Daoy (cell line): ENCODE measurements at places on chromosomes 12 and 14. TPM values are rescaled to one million over a fixed set of nuclear protein-coding genes. Genes with fewer than 3 reads are reported as not detected.

Gene LALBA
- not detected in 2 replicates for total RNA-seq

Gene SCN8A
- total RNA-seq: 1.0 and 3.0 TPM in 2 replicates

Gene SLC38A4
- 0.23 and 0.36 TPM in 2 replicates for total RNA-seq

GRCh38 chr12:47356129-47356700 is 276.5 kb upstream of the AMIGO2 start:
- DNase-seq: no peak

DNA sequence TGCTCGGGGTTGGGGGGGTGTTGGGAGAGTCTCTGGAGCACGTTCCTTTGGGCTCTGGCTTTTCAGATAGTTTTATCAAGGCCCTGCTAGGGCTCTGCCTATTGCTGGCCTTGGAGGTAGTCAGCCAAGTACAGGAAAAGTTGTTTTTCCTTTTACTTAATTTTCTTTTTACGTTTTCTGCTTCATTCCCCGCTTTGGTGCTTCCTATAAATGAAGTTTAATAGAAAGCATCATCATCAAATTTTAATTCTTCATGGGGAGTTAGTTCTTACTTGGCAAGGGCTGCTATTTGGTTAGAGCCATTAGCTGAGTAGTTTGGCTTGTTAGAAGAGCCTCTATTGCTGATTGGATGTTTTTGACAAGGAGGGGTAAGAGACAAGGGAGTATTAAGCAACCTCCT is 15.1 kb upstream of the ADAM21 start:
- DNase-seq: no peak

Gene MYF6
- total RNA-seq: not detected in 2 replicates

DNA sequence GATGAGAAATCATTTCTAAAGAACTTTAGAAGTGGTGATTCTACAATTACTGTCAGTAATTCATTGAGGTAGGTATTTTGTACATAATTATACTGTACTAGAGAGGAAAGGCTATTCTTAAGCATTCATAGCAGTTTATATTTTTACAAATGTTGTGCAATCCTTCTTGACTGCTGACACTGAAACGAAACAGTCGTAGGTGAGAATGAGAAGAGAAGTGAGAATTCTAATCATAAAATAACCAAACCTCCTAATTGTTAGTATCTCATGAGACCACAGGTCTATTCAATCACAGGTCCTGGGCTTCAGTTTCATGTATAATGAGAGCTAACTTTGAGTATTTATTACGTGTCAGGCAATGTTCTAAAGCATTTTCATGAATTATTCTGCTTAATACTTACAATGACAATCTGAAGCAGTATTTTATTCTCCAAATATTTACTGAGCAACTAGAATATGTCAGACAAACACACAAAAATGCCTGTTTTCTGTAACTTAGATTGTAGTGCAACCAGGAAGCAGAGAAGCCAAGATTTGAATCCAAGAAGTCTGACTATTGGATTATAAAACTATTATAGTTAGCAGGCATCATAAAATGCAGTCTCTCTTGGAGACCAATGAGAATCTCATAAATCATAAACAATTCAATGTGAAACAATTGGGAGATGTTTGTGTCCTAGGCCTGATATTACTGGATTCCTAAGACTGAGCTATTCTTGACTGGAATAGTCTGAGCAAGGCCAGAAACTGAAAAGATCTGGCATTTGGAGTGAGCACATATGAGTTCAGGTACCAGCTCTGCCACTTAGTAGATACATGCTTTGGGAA is 24.3 kb downstream of the RERG start:
- DNase-seq: no peak

- DNase-seq: no peak
These were observed 85.5 kb downstream of the FAR2 start for GRCh38 chr12:29234552-29234951.

Gene RFX4
- total RNA-seq: not detected in 2 replicates

Gene IFNG
- total RNA-seq: not detected in 2 replicates

Gene BCDIN3D
- 4.7 and 6.4 TPM in 2 replicates for total RNA-seq

Gene ALX1
- total RNA-seq: 1.0 and 2.9 TPM in 2 replicates
